NCI-H2107 (cell line): ENCODE measurements at places on chromosomes 1 and 21.

DNA sequence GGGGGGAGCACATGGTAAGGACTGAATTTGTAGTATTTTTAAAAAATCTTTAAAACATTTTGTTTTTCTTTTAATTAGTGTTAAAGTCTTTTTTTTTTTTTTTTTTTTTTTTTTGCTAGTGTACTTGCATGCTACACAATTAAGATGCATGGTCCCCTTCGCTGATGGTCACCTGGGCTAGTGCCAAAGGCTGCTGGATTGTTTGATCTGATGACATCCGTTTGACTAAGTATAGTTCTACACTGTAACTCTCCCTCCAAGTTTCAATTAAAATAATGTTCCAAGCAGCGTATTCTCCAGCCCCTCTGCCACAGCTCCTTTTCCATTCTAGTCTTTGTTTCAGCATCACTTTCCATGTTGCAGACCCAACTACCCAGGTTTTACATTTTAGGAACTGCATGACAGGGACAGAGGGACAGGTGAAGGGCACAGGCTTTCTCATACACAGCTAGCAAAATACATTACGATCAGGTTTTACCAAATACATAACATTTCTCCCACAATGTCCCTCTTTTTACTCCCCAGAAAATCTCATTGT is 852 bp upstream of the RAVER2 start:
- DNase-seq, result no peak

- no peak for DNase-seq
Measured at GRCh38 chr1:183926983-183927382, 110.5 kb downstream of the COLGALT2 start.

DNA sequence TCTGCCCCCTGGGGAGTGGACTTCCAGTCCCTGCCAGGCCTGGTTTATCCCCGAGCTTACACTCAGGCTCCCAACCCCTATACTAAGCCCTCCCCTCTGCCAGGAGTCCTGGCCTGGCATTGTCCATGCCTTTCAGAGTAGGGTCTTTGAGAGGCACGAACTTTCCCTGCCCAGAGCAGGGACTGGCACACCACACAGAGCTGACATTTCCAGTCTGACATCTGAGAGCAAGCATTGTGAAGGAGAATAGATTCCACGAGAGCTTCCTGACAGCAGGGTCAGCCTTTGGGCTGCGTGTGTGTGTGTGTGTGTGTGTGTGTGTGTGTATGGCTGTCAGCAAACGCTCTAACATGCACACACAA is 59.5 kb upstream of the LAPTM5 start:
- no peak for DNase-seq

- no peak for DNase-seq
Measured at GRCh38 chr1:62900566-62900965, 116.6 kb downstream of the ATG4C start.

DNA sequence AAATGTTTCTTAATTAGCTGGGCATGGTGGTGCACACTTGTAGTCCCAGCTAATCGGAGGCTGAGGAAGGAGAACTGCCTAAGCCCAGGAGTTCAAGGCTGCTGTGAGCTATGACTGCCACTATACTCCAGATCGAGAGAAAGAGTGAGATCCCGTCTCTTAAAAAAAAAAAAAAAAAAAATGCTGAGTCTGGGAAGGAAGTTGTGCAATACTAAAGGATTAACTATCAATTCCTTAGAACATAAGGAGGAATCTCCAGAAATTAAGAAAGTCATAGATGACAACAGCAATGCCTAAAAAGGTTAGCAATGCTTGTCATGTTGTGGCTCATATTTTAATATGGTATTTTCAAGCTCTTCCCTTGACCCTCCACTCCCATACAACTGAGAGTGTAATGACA is 5.3 kb downstream of the LUZP1 start:
- DNase-seq, result no peak

- DNase-seq, result no peak
Measured at GRCh38 chr1:8345621-8346415, 27.9 kb downstream of the SLC45A1 start.

GRCh38 chr1:40627987-40628902 is 37.2 kb downstream of the RIMS3 start:
- no peak for DNase-seq

- DNase-seq, result no peak
Measured at GRCh38 chr1:53473463-53473862, 14.3 kb downstream of the DMRTB1 start.

- DNase-seq, result no peak
Measured at GRCh38 chr1:111347026-111347425, 56.4 kb downstream of the CHIA start.

DNA sequence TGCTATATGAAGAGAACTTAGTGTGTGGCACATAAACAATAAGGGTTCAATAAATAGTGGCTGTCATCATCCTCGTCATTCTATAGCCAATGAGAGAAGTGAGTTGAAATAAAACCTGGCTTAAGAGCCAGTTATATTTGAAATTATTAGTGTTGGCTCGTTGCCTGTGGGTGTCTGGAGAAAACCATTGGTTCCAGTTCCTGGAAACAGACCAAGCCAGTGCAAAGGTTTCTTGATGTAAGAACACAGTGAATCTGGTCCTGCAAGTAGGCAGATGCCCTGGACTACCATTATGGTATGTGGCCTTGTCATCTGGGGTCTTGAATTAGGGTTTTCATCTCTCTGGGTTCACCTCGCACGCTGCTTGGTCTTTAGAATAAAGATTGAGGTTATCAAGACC is 43.3 kb downstream of the URB2 start:
- no peak for DNase-seq

DNA sequence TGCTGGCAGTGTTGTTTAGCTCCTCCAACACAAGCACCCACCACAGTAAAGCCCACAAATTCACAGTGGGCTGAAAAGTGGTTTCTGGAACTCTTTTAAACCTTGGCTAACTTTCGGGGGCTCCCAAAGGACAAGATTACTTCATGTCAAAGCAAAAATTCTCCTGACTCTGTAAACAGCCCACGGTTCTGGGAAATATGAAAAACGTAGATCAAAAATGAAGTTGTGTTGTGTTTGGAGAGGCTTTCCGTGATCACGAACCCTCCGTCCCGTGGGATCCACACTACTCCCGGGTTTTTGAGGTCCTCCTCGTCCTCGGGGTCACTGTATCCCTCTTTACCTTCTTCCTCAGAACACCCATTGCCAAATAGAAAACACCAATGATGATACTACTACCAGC is 159.0 kb upstream of the RUNX1 start:
- no peak for DNase-seq

DNA sequence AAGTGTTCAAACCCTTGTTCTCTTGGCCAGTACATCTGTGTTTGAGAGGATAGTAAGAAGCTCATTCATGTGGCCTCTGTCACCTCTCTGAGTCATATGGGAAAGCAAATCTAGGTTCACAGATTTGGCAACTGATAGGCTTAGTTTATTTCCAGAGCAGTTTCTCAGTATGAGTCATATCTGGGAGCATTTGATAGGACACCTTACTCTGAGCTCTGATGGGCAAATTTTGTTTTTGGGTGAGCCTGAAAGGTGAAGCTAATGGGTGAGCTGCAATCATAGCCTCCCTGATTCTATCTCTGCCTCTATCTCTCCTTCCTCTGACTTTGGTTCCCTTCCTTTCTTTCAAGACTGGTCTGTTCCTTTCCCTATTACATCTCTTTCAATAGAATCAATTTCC is 134.4 kb downstream of the S1PR1 start:
- DNase-seq, result no peak

DNA sequence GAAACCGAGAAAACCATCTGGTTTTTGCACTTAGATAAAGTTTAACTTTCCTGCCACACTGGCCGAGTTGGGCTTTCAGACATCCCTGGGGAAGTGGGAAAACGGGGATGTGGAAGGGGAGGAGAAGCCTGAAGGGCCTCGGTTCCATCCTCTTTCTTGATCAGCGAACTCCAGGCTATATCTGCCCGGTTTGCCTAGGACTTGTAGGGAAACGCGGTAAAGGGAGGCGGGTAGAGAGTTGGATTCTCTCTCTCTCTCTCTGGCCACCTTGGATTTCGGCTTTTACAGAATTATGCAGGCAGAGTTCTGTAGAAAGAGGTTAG is 4.6 kb upstream of the LHX8 start:
- no peak for DNase-seq

DNA sequence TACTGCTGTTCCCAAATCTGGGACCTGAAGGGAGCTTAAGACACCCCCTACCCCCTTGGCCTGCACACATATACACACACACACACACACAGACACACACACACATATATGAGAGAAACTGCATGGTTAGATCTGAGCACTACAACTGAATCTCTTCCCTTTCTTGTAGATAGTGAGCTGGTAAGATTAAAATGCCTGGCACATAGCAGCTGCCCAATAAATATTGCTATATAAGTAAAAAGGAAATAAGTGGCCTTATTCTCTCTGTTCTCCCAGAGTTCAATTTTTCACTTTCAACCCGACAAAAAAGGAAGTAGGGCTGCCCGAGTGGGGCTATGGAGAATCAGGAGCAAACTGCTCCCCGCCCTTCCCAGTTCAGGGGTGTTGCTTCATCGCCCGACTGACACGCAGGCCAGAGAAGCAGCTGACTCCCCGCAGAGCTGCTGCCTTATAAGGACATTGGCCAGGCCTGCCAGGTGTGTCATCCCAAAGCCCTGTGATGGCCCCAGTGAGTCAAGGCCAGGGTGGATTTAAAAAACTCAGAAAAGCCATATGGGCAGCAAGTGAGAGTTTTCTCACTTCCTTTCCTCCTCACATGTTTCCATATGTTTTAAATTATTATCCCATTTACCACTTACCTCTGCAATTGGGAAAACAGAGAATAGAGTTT is 106.5 kb upstream of the SLC44A3 start:
- DNase-seq, result no peak

- no peak for DNase-seq
Measured at GRCh38 chr21:40688106-40688864, 158.7 kb downstream of the DSCAM start.

- peak; percentile 91 for DNase-seq
Measured at GRCh38 chr1:17979815-17980214, 127.8 kb upstream of the IGSF21 start.

DNA sequence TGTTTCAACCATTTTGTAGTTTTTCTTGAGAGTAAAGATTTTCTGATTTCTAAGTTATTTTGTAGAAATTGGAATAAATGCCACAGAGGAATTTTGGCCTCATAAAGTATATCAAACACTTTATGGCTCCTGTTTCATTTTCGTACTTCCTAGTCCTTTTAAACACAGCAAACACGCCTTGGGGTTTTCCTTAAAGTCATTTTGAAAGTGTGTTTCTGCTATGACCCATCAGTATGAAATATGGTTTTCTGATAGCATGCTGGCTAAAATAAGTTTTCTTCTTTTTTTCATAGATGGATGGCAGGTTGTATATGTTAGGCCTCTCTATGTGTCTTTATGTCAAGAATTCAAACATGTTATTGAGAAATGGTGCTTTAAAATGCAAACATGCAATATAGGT is 940.1 kb upstream of the TMPRSS15 start:
- no peak for DNase-seq

- no peak for DNase-seq
Measured at GRCh38 chr1:30842697-30843354, 65.7 kb downstream of the SDC3 start.

DNA sequence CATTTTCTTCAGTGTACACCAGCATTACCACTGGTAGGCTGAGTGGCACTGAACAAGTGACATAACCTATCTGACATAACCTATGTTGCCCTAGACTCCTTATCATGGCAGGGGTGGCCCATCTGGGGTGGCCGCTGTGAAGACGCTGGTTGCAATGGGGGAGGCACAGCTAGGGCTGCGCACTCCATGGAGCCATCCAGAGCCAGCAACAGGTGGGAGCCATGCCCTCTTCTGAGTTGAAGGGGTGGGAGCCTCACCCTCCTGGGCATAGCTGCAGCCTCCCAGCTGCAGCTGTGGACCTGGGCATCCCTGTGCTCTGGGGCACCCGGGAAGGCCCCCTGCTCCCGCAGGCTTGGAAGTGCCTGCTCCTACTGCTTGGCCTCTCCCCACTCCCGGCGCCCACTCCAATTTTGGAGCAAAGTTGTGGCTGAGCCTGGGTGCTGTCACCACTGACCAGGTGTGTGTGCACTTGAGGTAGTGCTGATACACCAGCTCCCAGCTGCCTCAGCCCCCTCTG is 52.4 kb upstream of the NTPCR start:
- DNase-seq, result no peak

DNA sequence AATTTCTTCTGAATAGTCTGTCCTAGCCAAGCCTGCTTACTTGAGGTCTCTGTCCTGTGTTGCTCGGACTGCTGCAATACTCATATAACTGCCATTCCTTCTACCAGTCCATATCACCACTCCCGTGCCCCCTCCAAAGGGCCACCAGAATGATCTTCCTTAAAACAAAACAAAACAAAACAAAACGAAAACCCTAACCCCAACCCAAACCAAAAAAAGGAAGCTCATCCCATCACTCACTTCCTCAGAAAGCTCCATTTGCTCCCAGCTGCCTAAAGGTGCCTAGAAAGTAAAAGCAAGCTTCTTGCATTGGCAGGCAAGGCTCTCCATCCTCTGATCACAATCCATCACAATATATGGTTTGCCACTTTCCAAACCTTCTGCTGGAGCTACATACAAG is 20.3 kb downstream of the USP24 start:
- DNase-seq, result no peak

- DNase-seq, result no peak
Measured at GRCh38 chr1:61230523-61230922, 148.2 kb downstream of the NFIA start.

DNA sequence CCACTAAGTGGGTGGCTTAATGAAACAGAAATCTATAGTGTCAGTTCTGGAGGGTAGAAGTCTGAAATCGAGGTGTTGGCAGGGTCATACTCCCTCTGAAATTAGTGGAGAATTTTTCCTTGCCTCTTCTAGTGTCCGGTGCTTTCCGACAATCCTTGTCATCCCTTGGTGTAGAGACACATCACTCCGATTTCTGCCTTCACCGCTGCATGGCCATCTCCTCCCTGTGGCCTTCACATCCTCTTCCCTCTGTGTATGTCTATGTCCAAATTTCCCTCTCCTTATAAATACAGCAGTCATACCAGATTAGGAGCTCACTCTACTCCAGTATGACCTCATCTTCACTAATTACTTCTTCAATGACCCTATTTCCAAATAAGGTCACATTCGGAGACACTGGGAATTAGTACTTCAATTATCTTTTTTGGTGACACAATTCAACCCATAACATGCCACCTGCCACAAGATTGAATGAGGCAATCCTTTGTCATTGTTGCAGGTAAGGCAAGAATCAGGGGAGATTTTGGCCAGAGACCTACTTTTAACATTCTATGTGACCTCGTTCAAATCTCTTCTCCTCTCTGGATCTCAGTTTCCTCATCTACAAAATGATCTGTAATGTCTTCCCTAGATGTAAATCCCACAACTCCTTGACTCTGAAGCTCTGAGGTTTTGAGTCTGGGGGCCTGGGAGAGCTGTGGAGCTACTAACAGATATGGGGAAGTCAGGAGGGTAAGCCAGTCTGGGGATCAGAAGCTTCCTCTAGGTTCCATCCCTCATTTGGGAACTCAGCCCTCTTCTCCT is 16.1 kb downstream of the NAV1 start:
- no peak for DNase-seq

DNA sequence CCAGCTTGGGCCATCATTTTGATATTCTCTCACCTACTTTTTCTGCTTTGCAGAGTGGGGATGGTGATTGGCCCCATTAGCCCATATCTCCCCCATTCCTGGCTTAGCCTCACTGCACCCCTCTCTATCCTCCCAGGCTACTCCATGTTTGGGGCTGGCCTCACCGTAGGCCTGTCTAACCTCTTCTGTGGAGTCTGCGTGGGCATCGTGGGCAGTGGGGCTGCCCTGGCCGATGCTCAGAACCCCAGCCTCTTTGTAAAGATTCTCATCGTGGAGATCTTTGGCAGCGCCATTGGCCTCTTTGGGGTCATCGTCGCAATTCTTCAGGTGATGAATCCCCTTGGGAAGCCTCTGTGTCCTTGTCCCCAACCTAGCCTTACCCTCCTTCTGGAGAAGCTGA is 2.1 kb upstream of the B4GALT2 start:
- no peak for DNase-seq
